Cortex of kidney (tissue), 1 donor: ENCODE measurements at places on chromosomes 5 and 9.

DNA sequence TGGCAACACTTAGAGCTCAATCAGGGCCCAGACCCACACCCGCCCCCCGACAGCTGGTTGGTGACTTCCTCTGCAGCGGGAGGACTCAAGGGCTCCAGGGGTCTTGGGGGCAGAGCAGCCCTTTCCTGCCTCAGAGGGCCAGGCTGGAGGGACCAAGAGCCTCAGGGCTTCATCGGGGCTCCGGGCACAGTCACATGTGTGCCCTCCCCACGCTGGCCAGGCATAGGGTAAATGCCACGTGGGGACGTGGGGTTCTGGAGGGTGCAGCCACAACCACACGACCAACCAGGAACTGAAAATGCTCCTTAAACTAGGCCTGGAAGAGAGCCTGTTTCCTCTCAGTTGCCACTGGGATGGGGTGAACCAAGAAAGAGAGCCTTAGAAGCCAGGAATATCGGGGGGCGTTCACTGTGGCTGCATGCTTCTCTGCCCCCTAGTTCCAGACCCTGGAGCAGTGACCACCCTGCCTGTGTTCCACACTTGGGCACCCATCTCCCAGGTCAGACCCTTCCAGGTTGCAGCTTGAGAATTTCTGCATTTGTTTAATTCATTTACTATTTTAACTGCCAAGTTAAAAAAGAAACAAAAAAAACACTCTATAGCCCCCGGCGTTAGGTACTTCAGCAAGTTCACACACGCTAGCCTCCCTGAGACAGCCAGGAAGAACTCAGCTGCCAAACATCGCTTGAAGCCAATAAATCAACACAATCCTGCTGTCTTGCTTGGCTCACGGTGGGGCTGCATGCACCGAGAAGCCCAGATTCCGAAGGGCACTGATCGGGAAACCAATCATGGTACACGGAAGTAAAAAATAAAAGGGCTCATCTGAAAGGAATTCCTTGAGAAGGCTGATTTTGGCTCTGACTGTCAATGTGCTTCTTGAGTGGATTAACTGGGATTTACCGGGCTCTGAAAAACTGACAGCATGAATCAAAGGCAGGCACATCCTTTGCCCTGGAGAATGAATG lies 56.1 kb upstream of the PHYKPL start:
- DNase-seq = no peak

DNA sequence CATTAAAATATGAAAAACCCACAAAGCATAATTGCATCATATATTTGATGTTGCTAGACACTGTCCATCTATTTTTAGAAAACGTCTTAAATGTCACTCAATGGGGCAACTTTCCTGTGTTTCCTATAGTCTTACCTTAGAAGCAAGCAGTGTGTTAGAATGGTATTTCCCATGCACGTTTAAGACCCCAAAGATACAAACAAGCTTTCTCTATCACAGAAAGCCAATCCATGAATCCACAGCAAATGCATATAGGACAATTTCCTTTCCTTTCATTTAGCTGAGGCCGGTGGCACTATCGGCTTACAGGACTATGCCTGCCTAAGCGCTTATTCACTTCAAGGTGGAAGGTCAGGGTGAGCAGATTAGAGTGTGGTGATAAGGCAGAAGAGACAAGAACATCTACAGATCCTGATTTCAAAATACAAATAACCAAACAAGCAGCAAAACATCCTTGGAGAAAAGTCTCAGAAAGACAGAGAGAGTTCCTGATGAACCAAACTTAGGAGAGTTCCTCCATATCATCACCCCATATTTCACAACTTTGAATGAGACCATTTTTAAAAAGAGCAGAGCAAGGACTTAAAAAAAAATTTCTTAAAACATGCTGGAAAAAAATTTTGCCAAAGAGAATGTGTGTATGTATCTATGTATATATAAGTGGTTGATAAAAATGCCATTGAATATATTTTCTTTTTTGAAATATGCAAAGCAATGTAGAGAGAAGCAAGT lies 57.2 kb downstream of the MEF2C start:
- DNase-seq = no peak

DNA sequence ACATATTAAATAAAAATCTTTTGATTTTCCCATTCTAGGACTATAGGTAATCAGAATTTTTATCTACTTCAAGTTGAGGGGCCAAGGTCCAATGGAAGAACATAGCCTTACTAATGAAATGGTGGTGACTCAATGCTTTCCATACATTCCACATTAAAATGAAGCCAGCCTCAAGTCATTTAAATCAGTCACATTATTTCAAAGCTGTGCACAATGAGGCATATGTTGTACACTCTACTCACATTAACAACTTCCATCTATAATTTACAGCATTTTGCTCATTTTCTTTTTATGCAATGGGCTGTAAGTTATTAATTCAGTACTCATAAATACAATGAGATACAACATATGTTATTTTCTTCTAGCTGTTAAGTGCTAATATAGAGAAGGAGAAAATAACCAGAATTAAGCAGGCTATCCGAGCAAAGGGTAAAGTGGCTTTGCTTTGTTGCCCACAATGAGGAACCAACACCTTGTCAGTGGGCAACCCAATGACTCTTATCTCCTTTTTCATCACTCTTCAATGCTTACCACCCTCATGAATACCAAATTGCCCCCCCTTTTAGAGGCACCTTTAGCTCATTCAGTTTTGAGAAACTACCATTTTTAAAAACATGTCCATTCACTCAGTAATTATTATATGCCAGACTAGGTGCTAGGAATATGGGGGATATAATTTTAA lies 52.4 kb downstream of the TTLL11 start:
- DNase-seq = no peak

GRCh38 chr9:107761307-107761706 lies 271.7 kb upstream of the KLF4 start:
- no peak for DNase-seq

GRCh38 chr9:92094655-92095054 lies 20.6 kb downstream of the SPTLC1 start:
- no peak for DNase-seq

DNA sequence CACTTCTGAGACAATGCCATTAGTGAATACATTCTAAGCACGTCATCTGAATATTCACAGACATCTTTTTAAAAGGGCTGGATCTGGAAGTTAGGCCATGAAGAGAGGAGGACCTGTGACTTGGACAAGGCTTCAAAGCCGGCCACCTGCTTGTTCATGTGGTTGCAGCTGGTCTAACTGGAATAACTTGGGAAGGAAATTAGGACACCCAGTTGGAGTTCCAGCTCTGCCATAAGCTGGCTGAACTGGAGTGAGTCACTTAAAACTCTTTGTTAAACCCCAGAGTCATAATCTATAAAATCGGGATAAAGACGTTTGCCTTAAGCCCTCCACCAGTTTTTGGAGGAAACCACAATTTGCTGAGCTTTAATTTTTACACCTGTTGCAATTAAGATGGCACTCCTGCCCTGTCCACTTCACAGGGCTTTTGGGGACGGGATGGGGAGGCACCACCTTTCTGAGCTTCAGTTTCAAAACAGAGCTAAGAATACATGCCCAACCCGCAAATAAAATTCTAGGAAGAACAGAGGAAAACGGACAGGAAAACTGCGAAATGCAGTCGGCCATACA lies 536 bp upstream of the STX17 start:
- DNase-seq = no peak

GRCh38 chr5:34598177-34598794 lies 57.8 kb upstream of the RAI14 start:
- DNase-seq = no peak

- DNase-seq = no peak
Observed at GRCh38 chr9:114093761-114094505, 5.2 kb downstream of the KIF12 start.

- no peak for DNase-seq
Observed at GRCh38 chr5:55823151-55823796, 27.9 kb upstream of the IL31RA start.

- DNase-seq = no peak
Observed at GRCh38 chr9:89179540-89179894, 899 bp upstream of the SHC3 start.

DNA sequence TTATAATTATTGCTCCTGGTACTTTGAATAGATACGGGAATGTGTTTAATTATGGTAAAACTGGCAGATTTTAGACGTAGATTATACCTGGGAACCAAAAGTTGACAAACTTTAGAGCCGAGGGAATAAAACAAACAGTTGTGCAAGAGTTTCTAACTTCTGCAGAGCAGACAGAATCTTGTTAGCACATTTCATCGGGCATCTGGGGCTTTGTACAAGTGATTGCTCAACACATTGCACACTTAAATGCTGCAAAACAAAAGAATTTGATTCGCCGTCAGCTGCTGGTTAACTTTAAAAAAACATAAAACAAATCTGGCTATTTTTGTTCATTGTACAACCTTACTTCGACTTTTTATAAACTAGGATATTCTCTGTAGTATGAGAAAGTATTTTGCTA lies 398.1 kb downstream of the MAN2A1 start:
- DNase-seq = no peak

DNA sequence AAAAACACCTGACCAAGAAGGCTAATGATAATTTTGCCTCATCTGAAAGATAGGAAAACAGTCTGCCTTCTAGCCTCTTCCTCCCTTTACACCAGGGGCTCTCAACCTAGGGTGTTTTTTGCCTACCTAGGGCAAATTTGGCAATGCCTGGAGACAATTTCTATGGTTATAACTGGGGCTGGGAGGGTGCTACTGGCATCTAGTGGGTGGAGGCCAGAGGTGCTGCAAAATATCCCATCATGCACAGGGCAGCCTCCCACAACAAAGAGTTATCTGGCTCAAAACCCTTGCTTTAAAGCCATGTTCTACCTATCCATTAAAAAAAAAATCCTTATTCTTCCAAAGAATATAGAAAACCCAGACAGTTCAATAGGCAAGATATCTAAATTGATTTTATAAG lies 45.0 kb upstream of the NR3C1 start:
- no peak for DNase-seq

DNA sequence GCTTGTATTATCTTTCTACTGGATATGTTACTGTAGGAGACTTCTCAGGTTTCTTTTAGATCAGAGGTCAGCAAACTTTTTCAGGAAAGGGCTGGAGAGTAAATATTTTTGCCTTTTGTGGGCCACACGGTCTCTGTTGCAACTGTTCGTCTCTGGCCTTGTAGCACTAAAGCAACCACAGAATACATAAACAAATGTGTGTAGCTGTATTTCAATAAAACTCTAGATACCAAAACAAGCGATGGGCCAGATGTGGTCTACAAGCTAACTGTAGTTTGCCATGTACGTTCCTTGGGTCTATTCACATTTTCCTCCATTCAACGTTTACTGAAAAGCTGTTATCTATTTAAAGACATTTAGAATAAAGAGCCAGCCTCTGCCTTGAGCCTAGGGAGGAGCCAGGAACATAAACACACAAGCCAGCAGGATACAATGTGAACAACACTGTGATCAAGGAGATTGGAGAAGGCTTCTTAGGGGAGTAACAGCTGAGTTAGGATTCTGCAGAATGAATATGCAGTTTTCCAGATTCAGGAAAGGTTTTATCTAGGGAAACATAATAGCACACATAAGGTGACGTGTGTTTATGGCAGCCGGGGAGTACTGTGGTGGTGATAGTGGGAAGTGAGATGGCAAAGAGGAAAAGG lies 33.0 kb upstream of the HOMER1 start:
- no peak for DNase-seq

DNA sequence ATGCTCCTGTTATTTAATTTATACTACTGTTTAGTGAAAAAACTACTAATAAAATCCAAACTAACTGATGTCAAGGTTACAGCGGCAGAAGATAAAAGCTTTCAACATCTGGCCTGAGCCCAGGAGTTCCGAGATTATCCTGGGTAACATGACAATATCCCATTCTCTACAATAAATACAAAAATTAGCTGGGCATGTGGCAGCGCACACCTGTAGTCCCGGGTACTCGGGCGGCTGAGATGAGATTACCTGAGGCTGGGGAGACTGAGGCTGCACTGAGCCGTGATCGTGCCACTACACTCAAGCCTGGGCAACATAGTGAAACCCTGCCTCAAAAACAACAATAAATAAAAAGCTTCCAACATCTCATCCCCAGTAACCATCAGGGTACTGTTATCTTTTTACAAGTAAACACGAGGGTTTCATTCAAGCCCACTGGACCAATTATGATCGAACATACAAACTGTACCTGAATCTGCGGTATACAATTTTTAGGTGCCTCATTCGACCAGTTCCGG lies 1.3 kb downstream of the RPL37 start:
- DNase-seq = no peak

GRCh38 chr5:132425009-132425937 lies 55.8 kb downstream of the SLC22A5 start:
- no peak for DNase-seq

- DNase-seq = no peak
Observed at GRCh38 chr5:101024299-101024698, 121.2 kb upstream of the ST8SIA4 start.

- no peak for DNase-seq
Observed at GRCh38 chr5:72151169-72151568, 43.9 kb downstream of the MAP1B start.

DNA sequence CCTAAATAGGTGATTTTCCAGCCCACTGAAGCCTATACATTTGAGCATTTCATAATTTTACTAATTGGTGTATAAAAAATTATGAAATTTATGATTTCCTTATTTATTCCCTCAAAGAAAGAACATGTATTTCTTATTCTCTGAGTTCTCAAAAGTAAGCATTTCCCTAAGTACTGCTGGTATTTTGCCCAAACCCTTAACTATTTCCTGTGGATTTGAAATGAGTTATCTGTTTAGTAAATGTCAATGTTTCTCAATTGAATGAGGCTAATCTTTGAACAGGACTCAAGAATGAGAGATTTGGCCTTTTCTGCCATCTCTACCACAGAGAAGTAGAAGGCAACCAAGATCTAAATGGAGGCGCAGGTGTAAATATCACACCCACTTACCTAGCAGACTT lies 751.7 kb downstream of the TLE1 start:
- no peak for DNase-seq

DNA sequence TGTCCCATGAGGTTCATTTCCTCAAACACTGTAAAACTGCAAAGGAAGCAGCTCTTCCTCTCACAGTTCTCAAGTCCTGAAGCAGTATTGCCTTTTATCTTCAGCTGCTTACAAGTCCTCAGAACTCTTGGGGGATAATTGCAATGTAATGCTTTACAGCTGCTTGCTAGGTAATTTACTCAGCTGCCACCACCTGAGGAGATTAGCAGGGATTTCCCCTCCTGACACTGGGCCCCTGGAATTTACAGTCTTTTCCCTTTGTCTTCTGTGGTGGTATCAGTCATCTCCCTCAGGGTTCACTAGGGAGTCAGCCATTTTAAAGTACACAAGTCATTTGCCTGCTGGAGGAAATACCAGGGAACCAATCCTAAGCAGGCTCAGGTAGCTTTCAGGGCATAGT lies 754.3 kb upstream of the GRAMD2B start:
- no peak for DNase-seq

- DNase-seq = no peak
Observed at GRCh38 chr9:36132086-36132485, 4.4 kb upstream of the GLIPR2 start.

- DNase-seq = no peak
Observed at GRCh38 chr5:87007737-87008136, 259.9 kb upstream of the RASA1 start.

GRCh38 chr9:89917861-89918260 lies 313.0 kb downstream of the GADD45G start:
- no peak for DNase-seq
